ENCODE measurements at places on chromosomes 6 and 20.

GRCh38 chr6:168111911-168112310 is 32.9 kb upstream of the FRMD1 start:
- DNase-seq, result no peak

- no peak for DNase-seq
These were observed 4.9 kb downstream of the TRAF3IP2 start for GRCh38 chr6:111600588-111601445.

DNA sequence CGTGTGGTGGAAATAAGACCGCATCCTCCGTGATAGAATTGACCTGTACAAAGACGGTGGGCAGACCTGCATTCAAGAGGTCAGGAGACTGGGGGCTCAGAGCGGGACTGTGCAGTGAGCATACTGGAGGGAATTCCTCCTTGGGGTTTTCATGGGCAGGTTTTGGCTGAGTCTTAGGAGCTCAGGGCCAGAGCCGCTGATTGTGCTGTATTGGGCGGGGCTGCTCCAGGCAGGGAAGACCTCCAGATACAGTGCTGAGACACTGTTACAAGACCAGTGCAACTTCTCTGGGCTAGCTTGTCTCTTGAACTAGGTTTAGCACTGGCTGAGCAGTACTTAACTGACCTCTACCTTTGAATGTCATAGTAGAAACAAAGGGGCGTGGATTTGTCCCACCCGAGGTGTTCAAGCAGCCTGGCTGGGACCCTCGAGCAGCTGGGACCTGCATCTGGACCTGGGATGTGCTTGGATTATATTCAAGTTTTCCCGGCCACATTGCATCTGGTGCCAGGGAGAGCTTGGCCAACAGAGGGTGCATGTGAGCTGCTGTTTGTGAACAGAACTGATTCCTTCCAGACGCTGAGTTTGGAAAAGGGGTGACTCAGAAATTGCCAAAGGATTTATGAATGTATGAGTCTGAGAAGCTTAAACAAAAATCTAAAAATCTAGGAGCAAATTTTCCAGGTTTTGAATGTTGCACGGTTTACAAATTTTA is 33.4 kb upstream of the SLC22A1 start:
- no peak for DNase-seq

GRCh38 chr6:151402228-151402627 is 10.9 kb upstream of the ZBTB2 start:
- DNase-seq, result no peak

GRCh38 chr6:139271056-139271455 is 20.7 kb downstream of the TXLNB start:
- DNase-seq, result no peak

DNA sequence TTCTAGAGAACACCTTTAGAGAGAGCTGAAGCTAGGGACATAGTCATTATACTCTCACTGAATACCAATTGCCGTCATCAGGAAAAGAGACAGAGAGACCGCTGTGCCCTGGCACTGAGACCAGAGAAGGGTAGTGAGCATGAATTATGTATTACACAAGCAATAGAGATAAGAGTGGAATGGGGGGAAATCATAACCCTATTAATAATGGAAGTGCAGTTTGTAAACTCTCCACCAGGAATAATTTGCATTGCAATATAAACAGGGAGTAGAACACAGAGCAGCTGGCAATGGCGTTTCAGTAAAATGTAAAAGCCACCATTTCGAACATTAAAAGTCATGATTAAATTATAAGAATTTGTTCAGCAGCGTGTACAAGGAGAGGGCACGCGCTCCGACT is 244.5 kb downstream of the MAFB start:
- no peak for DNase-seq

DNA sequence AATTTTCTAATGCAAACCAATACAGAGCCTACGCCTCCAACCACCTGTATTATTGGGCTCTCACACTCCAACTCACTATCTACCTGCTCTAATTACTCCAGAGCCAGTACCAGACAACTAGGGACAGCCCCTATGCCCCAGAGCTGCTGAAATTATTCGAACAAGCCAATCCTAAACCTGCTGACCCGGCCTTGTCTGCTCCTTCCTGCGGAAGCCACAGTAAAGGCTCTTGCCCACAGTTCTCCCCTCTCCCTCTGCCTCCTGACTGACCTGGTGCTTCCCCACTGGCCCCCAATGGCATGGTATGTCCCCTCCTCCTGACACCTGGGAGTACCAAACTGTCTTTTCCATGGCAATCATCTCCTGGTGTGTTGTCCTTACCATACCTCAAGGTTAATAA is 4.1 kb upstream of the TOX2 start:
- no peak for DNase-seq

DNA sequence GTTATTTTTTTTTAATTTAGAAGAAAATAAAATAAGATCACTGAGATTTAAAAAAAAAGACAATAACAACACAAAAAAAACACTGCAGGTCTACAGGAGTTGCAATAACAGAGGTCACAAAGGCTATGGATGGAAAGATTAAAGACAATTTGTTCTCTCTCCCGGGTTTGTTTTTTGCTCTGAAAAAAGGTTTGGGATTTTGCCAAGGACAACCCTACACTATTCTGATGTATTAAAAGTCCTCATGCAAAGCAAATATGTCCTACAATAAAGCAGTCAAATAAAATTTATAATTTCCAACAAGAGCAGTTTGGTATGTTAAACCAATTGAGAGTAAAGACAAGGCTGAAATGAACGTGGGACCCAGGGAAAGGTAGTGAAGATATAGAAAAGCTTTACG is 55.6 kb downstream of the PTPRK start:
- DNase-seq, result no peak

DNA sequence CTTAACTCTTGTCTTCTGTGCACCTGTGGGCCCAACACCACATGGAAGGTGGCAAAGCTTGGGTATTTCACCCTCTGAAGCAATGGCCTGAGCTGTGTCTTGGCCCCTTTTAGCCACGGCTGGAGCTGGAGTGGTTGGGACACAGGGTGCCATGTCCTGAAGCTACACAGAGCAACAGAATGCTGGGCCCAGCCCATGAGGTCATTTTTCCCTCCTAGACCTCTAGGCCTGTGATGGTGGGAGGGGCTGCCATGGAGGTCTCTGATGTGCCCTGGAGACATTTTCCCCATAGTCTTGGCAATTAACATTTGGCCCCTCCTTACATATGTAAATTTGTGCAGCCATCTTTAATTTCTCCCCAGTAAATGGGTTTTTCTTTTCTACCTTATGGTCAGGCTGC is 620.8 kb downstream of the RFPL4B start:
- no peak for DNase-seq

DNA sequence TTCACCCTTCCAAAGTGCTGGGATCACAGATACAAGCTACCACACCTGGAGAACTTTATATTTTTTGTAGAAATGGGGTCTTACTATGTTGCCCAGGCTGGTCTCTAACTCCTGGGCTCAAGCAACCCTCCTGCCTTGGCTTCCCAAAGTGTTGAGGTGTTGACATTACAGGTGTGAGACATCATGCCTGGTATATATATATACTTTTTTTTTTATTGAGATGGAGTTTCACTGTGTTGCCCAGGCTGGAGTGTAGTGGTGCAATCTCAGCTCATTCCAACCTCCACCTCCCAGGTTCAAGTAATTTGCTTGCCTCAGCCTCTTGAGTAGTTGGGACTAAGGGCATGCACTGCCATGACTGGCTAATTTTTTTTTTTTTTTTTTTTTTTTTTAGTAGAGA is 5.4 kb downstream of the FKBP5 start:
- no peak for DNase-seq

- no peak for DNase-seq
These were observed 21.6 kb upstream of the CALHM6 start for GRCh38 chr6:116439522-116440051.

DNA sequence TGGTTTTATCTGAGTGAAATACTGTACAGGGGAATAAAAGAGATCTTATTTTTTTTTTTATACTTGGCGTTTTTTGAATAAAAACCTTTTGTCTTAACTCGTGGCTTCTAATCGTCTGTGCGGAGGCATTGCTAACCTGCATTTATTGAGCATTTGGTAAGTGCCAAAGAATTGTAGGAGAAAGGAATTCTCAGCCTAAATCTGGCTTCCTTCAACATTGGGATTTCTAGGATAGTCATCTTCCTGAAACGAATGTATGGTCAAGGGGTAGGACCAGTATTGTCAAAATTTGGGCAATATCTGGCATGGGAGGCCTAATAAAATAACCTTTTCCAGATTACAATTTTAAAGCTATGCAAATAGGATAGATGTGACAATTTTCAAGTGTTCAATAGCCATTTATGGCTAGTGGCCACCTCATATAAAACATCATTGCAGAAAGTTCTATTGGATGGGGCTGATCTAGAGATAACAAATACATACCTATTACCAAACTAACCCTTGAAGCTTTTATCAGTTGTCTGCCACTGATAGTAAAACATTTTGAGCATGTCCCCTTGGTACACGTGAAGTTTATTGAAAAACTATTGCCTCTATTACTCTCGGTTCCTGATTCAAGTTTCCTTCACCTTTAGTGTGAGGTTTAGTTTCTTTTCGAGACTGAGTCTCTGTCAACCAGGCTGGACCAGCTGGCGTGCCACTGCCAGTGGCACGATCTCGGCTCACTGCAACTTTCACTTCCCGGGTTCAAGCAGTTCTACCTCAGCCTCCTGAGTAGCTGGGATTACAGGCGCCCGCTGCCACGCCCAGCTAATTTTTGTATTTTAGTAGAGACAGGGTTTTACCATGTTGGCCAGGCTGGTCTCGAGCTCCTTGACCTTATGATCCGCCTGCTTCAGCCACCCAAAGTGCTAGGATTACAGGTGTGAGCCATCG is 5.6 kb downstream of the PIM1 start:
- no peak for DNase-seq

DNA sequence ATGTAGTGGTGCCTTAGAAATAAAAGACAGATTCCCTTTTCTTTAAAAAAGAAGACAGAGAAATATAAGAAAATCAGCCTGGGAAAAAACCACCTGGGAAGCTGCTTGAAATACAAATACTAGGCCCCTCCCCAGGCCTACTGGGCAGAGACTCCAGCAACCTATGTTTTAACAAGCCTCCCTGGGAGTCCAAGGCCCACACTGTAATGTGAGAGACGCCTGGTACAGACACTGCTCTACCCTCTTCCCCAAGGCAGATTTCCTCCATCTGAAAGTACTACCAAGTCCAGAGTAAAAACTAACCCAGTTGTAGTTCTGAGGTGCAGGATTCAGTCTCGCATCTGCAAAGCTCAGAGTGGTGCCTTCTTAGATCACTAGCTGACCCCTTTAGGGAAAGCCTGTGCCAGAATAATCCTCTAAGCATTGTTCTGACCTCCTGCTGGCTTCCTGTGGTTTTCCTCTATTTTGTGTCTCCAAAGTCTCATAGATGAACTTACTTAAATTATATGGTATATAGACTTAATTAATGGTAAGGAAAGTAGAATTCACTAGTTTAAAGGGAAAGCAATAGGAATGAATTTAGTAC is 270.2 kb upstream of the SLC35B3 start:
- no peak for DNase-seq

DNA sequence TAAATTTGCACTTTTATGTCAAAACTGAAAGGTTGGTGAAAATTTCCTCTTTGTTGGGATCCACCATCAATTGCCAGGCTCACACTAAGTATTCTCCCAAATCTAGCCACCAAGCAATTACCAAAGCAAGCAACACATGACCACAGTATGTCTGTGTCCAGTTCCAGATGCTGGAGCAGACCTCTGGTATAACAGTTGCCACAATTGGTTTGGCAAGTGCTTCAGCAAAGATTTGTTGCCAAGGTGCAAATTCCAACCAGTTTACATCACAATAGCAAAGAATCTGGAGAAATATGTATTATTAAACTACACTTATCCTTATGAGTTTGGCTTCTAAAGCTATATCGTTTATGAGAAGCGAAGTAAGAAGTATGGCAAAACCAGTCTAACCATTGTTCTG is 6.4 kb downstream of the GTF2H5 start:
- no peak for DNase-seq

- DNase-seq, result peak; percentile 17
These were observed 3.2 kb downstream of the ACTR5 start for GRCh38 chr20:38751360-38751976.

DNA sequence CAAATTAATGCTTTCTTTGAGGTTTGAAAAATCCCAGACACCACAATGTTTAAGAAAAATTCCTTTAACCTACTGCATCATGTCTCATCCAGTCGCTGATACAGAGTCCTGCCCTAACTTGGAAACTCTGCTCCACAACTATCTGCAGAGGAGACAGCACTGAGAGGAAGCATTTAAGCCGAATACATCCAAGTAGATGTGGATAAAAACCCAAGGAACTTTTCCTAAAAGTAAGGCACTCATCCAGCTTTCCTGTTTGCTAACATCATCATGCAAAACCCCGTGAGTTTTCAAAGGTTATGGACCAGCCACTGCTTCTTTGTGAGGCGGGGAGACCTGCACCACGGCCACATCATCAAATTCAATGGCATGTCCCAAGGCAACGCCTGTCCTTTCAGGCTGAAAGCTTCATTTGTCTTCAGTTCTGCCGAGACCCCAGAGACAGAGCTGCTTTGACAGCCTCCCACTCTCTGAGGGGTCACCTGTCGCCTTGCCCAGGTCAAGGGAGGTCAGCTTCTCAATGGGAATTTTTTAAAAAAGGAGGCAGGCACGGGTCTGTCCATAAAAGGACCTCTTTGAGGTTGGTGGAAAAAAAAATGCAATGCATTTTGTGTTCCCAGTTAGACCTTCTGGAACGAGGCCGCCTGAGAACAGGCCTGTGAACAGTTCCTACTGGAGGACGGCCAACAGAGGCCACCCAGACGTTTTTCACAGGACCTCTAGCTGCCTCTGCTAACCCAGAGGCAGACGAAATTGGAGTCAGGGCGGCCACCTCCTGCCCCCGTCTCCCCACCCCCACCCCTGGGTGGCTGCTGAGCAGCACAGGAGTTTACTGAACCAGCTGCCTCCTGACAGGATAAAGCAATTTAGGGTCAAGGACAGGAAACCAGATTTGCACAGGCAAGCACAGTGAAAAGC is 142.5 kb upstream of the HDDC2 start:
- no peak for DNase-seq

Data from stimulated activated CD4-positive, alpha-beta T cell treated with anti-CD3 and anti-CD28 coated beads, Interleukin-2, amount 100 ng/mL, for 48 hours (primary cell).